ENCODE measurements at places on chromosomes 11 and 22.
A peak's percentile ranks its signal among the peaks of the same experiment; 100 is the strongest.

GRCh38 chr11:65589444-65590239 is 6.0 kb downstream of the KCNK7 start:
- no peak for DNase-seq

DNA sequence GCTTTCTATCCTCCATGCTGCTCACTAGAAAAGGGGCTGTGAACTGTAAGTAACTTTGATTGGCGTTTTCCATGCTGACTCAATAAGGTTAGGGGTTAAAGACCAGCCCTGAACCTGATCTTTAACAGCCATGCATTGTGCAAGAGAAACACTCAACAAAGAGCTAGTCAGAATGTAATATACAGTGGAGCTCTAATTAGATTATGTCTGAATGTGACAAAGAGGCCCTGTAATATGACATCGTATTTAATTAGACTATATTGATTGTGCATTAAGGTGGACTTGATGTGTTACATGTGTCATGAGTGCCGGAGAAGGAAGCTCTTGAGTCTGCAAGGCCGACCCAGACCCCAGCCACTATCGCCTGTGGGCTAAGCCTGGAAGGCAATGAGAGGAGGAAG is 70.5 kb downstream of the PKNOX2 start:
- peak; percentile 55 for DNase-seq

DNA sequence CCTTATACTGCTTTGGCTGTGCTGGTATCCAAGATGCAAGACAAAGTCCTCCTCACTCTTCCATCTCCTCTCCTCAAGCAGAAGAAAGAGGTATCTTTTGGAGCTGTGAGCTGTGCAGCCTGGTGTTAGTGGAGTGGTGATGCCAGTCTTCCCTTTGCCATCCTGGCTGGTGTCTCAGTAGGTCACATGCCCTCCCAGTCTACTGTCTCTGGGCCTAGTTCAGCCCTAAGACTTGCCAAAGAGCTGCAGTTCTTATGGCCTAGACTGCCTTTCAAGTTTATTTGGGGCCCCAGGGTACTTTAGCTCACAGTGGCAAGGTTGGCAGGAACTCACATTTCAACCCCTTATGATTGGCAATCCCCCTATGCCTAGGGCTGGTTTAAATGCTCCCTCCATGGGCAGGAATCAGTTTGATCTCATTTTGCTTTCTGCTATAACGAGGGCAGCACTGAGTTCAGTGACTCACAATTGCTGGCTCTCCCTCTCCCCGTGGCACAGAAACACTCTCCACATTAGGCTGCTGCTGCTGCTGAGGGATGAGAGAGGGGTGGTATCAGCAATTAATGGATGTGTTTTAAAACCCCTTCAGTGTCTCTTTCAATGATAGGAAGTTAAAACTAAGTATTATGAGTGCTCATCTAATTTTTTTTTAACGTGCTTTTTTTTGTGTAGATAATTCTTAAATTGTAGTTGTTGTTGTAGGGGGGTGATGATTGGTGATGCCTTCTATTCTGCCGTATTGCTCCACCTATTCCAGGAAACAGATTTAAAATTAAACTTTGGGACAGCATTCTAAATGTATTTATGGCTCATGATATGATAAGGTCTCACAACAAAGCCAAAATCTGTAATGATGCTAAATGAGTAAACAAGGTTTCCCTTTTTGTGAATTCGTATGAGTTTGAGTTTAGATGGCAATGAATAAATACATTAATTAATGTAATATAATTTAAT is 1295.0 kb downstream of the JRKL start:
- DNase-seq = no peak

DNA sequence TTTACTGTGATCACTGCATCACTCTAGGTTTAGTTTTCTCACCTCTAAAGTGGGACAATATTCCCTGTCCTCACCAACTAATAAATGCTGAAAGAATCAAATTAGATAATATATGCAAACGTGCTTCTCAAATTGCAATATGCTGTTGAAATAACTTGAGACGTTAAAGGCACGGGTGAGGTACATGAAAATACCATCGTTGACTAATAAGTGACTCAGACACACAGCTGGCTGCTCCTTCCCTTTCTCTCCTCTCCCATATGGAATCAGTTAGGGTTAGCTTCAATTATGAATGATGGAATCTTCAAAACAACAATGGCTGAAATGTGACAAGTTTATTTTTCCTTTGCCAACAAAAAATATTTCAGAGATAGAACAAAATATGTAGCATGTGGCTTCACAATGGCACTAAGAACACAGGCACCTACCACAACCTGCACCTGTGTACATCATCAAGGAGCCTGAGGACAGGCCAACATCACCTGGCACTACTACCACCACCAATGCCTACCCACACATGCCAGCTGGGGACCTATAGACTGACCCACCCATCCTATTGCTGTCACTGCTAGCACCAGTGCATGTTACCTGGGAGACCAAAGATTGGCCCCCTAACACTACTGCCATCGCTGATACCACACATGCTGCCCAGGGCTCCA is 13.7 kb downstream of the GDPD4 start:
- no peak for DNase-seq

GRCh38 chr11:93846411-93846810 is 4.0 kb downstream of the VSTM5 start:
- no peak for DNase-seq

DNA sequence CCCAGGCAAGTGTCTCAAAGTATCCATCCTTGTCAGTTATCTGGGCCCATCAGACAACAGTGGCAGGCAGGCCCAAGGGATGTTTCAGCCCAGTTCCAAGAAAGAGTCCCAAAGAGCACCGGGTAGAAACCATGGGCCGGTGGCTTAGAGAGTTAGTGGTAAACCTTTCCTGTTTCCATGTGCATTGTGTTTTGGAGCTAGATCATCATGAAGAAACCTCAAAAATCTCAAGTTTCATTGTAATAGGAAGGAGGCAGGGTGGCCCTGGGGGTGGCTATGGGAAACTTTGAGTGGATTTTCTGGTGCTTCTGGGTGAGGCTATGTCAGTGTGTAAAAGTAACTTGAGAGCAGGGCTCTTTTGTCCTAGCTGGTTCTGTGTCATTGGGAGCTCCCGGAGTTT is 68.1 kb downstream of the UBASH3B start:
- no peak for DNase-seq

GRCh38 chr22:42068291-42068690 is 2.3 kb downstream of the NAGA start:
- no peak for DNase-seq

DNA sequence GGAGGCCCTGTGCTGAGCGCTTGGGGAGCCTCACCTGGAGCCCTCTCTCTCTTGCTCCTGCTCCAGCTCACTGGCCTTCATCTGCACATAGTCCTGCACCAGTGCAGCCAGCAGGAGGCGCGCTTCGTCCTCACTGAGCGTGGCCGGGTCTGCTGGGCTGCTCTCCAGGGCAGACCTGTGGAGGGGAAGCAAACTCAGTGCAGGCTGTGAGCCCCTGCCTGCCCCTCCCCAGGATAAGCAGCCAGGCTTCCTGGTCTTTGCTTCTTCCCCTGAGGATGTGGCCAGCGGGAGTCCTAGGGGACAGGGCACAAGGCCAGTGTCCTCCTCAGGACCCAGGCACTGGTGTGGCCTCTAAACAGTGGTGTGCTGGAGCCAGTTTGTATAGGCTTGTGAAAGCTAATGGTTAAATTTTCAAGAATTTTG is 2.2 kb downstream of the CALCA start:
- DNase-seq = peak; percentile 46

DNA sequence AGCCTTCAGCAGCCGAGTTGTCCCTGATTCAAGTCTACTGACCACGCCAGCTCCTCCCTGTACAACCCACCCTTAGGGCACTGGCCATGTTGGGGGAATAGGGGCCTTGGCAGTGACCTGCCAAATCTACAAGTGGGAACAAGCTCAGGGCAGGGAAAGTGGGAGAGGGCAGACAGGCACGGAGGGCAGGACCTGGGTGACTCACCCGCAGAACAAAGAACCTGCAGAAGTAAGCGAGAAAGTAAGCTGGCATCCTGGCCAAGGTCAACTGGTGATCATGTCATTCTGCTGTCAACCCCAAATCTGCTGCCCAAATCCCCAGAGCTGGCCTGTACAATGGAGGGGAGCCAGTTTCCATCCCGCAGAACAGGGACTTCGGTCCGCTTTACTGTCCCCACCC is 7.9 kb upstream of the SCGB1A1 start:
- DNase-seq = no peak

GRCh38 chr11:97739932-97740800 is 1280.6 kb upstream of the CNTN5 start:
- no peak for DNase-seq

DNA sequence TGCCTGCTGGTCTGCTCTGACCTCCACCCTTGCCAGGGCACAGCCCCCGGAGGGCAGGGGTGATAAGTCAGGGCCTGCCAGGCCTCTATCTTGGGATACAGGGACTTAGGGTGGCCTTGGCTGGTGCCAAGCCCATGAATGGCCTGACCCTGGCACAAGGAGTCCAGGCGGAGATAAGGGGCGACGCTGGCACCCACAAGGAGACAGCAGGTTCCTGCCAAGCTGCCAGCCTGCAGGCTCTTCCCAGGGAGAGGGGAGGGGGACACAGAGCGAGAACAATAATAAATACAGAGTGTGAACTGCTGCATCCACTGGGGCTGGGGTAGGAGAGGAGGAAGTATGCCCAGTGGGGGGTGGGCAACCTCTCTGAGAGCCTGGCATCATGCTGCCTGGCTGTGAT is 978 bp downstream of the CSDC2 start:
- DNase-seq = no peak

- no peak for DNase-seq
These were observed 10.5 kb downstream of the CD82 start for GRCh38 chr11:44575962-44576361.

- no peak for DNase-seq
These were observed 4.8 kb upstream of the CYB5R3 start for GRCh38 chr22:42653999-42654398.

GRCh38 chr11:41921746-41922390 is 462.4 kb upstream of the LRRC4C start:
- DNase-seq = no peak

DNA sequence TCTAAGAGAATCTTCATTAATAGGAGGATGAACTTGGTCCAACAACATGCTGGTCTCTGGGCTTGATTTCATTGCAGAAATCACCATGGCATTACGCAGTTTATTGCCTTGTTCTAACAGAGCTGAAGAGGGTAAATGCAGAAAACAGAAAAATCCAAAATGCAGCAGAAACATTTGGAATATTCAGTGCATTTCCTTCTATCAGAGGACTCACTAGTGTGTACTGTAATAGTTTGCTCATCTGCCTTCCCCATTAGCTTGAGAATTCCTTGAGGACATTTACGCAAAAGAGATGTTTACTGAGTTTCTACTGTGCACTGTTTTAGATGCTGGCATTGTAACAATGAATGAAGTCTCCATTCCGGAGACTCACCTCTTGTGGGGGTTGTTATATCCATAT is 37.4 kb downstream of the C2CD3 start:
- no peak for DNase-seq

GRCh38 chr11:120642196-120642894 is 130.8 kb downstream of the GRIK4 start:
- DNase-seq = no peak

DNA sequence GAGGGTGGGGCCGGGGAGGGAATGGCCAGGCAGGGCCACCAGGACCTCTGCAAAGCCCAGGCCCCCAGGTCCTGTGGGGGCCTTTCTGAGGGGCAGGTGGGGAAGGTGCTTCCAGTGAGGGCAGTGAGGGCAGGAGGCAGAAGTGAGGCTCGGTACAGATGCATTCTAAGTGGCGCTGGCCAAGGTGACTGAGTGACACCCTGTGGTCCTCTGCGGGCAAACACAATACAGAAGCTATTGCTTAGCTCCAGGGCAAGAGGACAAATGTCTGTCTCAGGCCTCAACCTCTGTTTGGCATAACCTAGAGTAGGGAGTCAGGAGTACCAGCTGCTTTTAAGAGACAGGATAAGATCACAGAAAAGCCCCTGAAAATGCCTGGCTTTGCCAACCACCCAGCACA is 31.3 kb downstream of the B3GAT1 start:
- no peak for DNase-seq

GRCh38 chr11:47485107-47485506 is 36.2 kb upstream of the RAPSN start:
- no peak for DNase-seq

DNA sequence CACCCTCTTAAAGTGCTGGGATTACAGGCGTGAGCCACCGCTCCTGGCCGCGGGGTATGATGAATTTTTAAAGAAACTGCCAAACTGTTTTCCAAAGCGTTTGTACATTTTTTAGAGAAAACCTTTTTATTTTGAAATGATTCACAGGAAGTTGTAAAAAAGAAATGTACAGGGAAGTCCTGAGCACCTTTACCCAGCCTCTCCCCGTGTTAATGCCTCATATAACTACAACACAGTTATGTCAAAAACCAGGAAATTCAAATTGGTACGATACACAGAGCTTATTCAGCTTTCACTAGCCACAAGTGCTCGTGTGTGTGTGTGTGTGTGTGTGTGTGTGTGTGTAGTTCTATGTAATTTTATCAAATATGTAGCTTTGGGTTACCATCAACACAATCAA is 7.0 kb upstream of the FAM118A start:
- no peak for DNase-seq

GRCh38 chr11:82521427-82521826 is 212.2 kb downstream of the FAM181B start:
- no peak for DNase-seq

- DNase-seq = no peak
These were observed 166.9 kb downstream of the NAV2 start for GRCh38 chr11:19879307-19880087.

GRCh38 chr22:20524004-20524481 is 16.6 kb downstream of the MED15 start:
- no peak for DNase-seq

- DNase-seq = no peak
These were observed 6.8 kb downstream of the MICAL2 start for GRCh38 chr11:12117200-12117599.

DNA sequence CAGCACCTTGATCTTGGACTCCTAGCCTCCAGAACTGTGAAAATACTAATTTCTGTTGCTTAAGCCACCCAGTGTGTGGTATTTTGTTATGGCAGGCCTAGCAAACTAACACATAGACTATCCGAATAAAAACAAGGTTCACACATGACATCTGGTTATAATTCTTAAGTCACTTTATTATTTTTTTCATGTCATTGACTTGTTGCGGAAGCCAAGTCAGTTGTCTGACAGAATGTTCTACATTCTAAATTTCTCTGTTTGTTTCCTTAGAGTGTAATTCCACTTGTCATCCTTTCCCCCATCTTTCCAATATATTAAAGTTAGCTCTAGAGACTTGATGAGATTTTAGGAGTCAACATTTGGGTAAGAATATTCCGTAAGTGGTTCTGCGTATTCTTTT is 40.6 kb downstream of the RAB30 start:
- no peak for DNase-seq

DNA sequence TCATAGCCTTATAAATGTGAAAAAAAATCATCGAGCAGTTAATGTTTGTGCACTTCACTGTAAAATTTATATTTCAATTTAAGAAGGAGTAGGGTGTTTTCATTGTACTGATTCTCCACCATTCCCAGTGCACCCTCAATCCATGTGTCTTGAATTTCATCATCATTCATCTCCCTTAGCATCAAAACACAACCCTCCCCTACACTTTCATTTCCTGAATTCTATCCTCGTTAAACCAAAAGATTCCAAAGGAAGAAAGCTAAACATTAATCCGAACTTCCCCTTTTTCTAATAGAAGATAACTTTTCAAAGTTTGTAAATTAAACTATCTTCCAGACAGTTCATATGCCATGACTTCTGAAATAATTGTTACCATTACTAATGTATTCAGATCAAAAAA is 34.1 kb upstream of the OR8B8 start:
- no peak for DNase-seq

Data from HuH-7 (cell line).